Mesendoderm (in vitro differentiated cells): ENCODE measurements at places on chromosomes 4 and X.

DNA sequence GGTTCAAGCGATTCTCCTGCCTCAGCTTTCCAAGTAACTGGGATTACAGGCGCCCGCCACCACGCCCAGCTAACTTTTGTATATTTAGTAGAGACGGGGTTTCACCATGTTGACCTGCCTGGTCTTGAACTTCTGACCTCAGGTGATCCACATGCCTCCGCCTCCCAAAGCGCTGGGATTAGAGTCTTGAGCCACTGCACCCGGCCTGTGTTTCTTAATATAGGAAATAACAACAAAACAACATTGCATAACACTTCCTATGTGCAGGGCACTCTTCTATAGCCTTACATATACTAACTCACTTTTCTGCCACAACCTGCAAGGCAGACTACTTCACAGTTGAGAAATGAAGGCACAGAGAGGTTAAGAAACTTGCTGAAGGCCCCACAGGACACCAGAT, 12.8 kb upstream of the TMEM131L start:
- DNase-seq: no peak

- DNase-seq: no peak
Measured at GRCh38 chrX:2628751-2629315, 62.3 kb upstream of the CD99 start.

DNA sequence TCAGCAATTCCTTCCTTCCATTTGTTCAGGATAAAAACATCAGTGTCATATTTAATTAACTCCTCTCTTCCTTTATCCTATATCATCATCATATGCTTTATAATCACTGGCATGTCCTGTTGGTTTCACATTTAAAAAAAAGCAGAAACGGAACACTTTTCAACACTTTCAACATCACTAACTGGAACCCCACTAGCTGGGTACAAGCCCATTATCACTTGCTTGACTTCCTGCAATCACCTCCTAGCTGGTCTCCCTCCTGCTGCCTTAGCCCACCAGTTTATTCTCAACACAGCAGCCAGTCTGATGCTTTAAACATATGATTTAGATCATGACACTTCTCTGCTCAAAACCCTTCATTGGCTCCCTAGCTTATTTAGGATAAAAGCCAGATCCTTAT, 116.4 kb upstream of the LSM6 start:
- no peak for DNase-seq

GRCh38 chr4:94979621-94980020, 221.9 kb downstream of the BMPR1B start:
- DNase-seq: no peak

GRCh38 chrX:11864171-11864570, 106.1 kb downstream of the MSL3 start:
- DNase-seq: no peak

- DNase-seq: no peak
Measured at GRCh38 chr4:79964020-79964399, 109.0 kb downstream of the ANTXR2 start.

DNA sequence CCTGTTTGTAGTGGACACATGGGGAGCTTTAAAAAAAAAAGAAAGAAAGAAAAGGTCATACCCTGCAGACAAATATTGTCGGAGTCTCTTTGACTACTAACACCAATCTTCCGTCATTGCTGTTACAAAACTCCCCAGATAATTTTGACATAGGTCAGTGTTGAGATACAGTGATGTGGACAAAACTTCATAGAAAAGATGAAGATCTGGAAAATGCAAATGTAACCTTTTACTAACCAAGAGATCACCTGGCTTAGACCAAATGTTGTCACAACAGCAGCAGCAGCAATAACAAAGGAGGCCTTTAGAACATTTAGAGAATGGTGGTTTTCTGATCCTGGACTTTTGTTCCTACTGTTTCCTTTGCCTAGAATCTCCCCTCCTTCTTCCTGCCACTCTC, 8.1 kb upstream of the COMMD8 start:
- DNase-seq: no peak

GRCh38 chrX:115650916-115651315, 89.9 kb downstream of the PLS3 start:
- DNase-seq: peak; percentile 67

DNA sequence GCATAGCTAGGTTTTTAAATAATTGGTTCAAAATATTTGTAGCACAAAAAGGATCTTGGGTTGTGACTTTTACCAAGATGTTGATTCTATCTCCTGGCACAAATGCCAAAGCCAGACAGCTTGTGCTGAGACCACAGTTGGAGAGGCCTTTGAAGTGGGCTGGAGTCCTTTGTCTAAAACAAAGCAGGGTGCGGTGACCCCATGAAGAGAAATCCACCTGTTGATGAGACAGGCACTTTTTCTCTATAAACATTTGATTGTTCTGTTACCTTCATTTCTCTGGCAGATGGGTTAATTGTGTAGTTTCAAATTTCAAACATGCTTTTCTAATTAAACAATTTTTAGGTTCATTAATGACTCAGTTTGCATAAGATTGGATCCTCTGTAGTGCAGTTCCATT, 56.7 kb downstream of the STOX2 start:
- DNase-seq: peak; percentile 13

- DNase-seq: no peak
Measured at GRCh38 chr4:151329217-151330007, 4.0 kb upstream of the SH3D19 start.
